Suprapubic skin (tissue), 4 donors: ENCODE measurements at places on chromosomes 5 and 9. TPM values are rescaled to one million over a fixed set of nuclear protein-coding genes. Genes with fewer than 3 reads are reported as not detected.

GRCh38 chr5:76604838-76605237 is 18.4 kb downstream of the F2RL2 start:
- H3K4me3 ChIP-seq, result no peak overlapping the region
- DNase-seq, result no peak
- H3K27ac ChIP-seq, result no peak overlapping the region

Gene STC2
- total RNA-seq, result 5.4 TPM

DNA sequence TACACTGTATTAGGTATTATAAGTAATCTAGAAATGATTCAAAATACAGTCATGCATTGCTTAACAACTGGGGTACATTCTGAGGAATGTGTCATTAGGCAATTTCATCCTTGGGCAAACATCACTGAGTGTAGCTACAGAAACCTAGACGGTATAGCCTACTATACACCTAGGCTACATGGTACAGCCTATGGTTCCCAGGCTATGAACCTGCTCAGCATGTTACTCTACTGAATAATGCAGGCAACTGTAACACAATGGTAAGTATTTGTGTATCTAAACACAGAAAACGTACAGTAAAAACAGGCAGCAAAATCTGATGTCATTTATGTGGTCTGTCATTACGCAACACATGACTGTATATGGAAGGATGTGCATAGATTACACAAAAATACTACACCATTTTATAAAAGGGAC is 96.8 kb downstream of the RAPGEF6 start:
- no peak for DNase-seq
- H3K36me3 ChIP-seq, result peaks cover 13% of the 10 kb centered on the region
- H3K4me1 ChIP-seq, result no peaks in the 10 kb centered on the region
- H3K4me3 ChIP-seq, result no peak overlapping the region

Gene TAF11L10
- total RNA-seq, result not detected

Gene CENPK
- total RNA-seq, result 1.4 TPM

DNA sequence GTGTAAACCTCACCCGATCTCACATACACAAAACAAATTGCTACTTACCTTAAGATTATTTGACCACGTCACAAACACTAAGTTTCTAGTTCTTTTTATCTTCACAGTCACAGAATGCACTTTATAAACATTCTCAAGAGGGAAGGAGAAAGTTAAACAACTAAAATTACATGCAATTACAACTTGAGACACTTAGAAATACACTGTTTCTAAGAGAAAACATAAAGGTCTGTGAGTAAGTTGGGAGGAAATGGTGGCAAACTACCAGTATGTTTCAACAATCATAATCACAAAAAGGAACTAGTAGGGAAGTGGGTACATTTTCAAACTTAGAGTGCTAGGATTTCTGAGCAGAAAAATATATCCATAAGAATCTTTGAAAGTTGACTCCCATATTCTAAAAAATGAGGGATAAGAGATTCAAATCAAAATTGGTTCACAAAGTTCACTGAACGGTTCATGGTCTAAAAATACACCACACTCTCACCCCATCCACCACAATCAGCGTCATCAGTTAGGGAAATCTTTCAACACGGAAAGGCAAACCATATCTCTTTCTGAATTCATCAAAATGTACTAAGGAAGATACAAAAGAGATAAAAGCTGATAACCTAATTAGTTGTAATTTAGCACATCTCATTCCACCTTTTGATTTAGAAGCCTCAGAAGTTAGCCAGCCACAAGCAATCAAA is 182.6 kb downstream of the BNC2 start:
- no peak overlapping the region for H3K27ac ChIP-seq
- H3K4me1 ChIP-seq, result peaks cover 5% of the 10 kb centered on the region
- H3K4me3 ChIP-seq, result no peak overlapping the region
- no peaks in the 10 kb centered on the region for H3K36me3 ChIP-seq

DNA sequence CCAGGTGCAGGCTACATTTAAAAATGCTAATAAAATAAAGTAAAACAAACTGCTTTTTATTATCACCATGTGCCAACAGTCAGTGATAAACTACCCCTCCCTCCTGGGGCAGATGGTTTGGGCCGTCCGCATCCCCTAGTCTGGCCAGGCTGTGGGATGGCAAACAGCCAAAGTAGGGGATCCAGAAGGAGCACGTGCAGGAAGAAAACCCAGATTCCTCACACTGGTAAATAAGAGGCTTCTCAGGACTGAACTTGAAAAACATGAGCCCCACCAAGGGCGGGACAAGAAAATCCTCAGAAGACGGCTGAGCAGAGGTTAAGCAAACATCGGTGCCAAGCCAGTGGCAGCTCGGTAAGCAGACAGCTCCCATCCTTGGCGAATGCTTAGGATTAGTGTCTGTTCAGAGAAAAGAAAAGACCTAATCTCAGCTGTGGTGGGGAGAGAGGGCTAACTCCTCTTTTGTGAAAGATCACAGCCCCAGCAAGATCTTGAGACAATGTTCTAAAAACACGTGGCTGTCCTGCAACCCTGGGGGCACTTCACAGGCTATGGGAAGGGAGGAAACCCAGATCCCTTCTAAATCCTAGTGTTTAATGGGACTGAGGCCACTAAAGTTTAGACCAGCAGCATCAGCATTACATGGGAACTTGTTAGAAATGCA is 46.5 kb upstream of the GDNF start:
- H3K4me1 ChIP-seq, result peaks cover 7% of the 10 kb centered on the region
- no peak overlapping the region for H3K27ac ChIP-seq
- no peaks in the 10 kb centered on the region for H3K36me3 ChIP-seq
- no peak for DNase-seq
- H3K4me3 ChIP-seq, result no peak overlapping the region
- peaks cover 42% of the 10 kb centered on the region for H3K27me3 ChIP-seq

DNA sequence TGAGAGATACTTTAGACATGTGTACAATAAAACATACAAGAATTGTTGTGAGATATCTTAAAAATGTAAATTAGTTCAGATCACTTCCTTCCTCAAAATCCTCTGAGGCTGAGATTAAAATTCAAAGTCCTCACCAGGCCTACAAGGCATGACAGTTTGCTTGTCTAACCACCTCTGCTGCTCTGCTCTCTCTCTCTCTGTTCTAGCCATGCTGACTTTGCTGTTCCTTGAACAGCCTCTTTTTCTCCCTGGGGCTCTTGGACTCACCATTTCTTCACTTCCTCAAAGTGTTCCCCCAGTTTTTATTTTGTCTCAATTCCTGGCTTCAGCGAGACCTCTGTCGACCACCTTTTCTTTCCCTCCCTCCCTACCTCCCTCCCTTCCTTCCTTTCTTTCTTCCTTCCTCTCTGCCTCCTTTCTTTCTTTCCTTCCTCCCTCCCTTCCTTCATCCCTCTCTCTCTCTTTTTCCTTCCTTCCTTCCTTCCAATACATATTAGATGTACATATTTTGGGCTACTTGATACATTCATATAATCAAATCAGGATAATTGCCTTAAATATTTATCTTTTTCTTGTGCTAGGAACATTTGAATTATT is 27.0 kb downstream of the CATSPER3 start:
- no peak overlapping the region for H3K4me3 ChIP-seq
- no peak for DNase-seq
- no peaks in the 10 kb centered on the region for H3K4me1 ChIP-seq
- H3K36me3 ChIP-seq, result no peaks in the 10 kb centered on the region
- no peak overlapping the region for H3K27ac ChIP-seq

Gene UGT3A1
- not detected for total RNA-seq

GRCh38 chr5:96675882-96676281 is 13.7 kb downstream of the CAST start:
- peaks cover 22% of the 10 kb centered on the region for H3K4me1 ChIP-seq
- no peak for DNase-seq
- H3K4me3 ChIP-seq, result no peak overlapping the region
- peaks cover 24% of the 10 kb centered on the region for H3K36me3 ChIP-seq
- no peaks in the 10 kb centered on the region for H3K27me3 ChIP-seq
- no peak overlapping the region for H3K27ac ChIP-seq

- no peak overlapping the region for H3K27ac ChIP-seq
- no peaks in the 10 kb centered on the region for H3K27me3 ChIP-seq
- peaks cover 10% of the 10 kb centered on the region for H3K4me1 ChIP-seq
- no peaks in the 10 kb centered on the region for H3K36me3 ChIP-seq
- H3K4me3 ChIP-seq, result no peak overlapping the region
- no peak for DNase-seq
Measured at GRCh38 chr5:109959652-109960051, 269.9 kb downstream of the MAN2A1 start.

GRCh38 chr9:73216100-73216499 is 64.4 kb downstream of the ANXA1 start:
- no peaks in the 10 kb centered on the region for H3K27me3 ChIP-seq
- no peaks in the 10 kb centered on the region for H3K4me1 ChIP-seq
- DNase-seq, result no peak
- H3K36me3 ChIP-seq, result no peaks in the 10 kb centered on the region

GRCh38 chr5:77776554-77777206 is 541 bp upstream of the TBCA start:
- H3K27me3 ChIP-seq, result no peaks in the 10 kb centered on the region
- H3K4me1 ChIP-seq, result peaks cover 33% of the 10 kb centered on the region
- no peak for DNase-seq

DNA sequence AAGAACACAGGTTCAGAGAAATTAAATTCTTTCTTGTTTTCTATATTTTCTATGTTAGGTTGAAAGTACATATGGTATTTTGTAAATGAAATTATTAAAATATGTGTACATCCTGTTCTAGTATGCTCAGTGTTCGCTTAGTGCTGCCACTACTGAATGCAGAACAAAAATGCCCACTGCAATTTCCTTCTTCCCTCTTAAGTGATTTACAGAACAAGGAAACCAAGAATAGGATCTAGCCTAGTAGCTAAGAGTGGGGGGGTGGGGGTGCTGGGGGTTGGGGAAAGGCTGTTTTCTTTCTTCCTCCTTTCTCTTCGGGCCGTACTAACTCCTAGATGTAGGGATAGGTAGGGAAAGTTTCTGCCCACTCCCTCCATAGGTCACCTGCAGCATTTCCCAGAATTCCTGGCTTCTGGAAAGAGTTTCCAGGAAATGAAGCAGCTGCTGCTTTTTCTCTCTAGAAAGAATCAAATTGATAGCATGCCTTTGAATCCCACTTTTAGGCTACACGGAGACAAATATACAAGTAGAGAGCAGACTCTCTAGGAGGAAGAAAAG is 15.7 kb downstream of the SPATA9 start:
- no peak overlapping the region for H3K27ac ChIP-seq
- H3K27me3 ChIP-seq, result no peaks in the 10 kb centered on the region

GRCh38 chr5:1807451-1808185 is 6.4 kb downstream of the NDUFS6 start:
- no peaks in the 10 kb centered on the region for H3K27me3 ChIP-seq
- H3K4me1 ChIP-seq, result peaks cover 7% of the 10 kb centered on the region
- peak overlapping the region; percentile 38 for H3K27ac ChIP-seq
- H3K4me3 ChIP-seq, result no peak overlapping the region

Gene CDO1
- total RNA-seq, result 6.0 TPM

DNA sequence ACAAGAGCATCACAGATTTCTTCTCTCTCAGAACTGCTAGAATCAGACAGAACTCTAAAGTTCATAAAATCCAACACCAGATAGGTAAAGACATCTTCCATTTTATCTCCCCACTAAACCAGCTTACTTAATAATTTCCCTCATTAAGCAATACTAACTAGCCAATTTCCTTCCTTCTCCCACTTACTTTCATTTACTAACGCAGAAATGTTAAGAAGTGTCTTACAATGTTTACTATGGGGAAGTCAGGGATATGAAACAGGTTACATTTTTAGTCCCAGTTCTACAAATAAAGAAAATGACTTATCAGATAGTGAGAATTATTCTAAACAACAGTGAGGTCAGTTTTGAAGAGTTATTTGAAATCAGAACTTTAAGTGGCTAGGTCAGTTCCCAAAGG is 236.5 kb downstream of the FBXL17 start:
- H3K27ac ChIP-seq, result no peak overlapping the region
- no peak for DNase-seq

Gene NUP188
- total RNA-seq, result 53.6 TPM

- no peaks in the 10 kb centered on the region for H3K4me1 ChIP-seq
- no peak overlapping the region for H3K4me3 ChIP-seq
- H3K36me3 ChIP-seq, result no peaks in the 10 kb centered on the region
- no peak overlapping the region for H3K27ac ChIP-seq
- DNase-seq, result no peak
Measured at GRCh38 chr9:84996029-84996428, 326.5 kb downstream of the NTRK2 start.

- H3K4me1 ChIP-seq, result peaks cover 13% of the 10 kb centered on the region
- H3K4me3 ChIP-seq, result no peak overlapping the region
- no peak for DNase-seq
- H3K27ac ChIP-seq, result no peak overlapping the region
Measured at GRCh38 chr5:142641711-142642110, 44.2 kb downstream of the FGF1 start.

Gene MAMDC2
- total RNA-seq, result 6.1 TPM

- no peaks in the 10 kb centered on the region for H3K4me1 ChIP-seq
- no peak overlapping the region for H3K27ac ChIP-seq
- no peaks in the 10 kb centered on the region for H3K27me3 ChIP-seq
- H3K36me3 ChIP-seq, result no peaks in the 10 kb centered on the region
- H3K4me3 ChIP-seq, result no peak overlapping the region
Measured at GRCh38 chr9:93902051-93902779, 52.9 kb downstream of the BARX1 start.

Gene PCDHGA10
- total RNA-seq, result 9.1 TPM

DNA sequence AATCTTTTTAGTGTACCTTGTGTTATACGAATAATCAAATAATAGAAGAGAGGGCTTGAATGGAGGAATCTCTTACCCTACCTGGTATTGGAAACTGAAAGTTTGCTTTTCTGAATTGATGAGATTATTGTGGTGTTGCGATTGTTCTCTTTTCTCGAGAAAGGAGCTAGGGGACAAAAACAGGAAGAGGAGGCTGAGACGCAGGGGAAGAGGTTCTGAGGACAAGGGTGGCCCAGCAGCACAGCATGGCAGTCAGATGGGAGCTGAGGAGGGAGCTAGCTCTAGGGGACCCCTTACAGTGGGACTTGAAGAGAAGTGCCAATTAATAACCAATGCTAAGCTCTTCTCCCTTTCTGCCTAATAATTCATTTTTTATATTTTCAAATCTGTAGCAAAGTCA is 183.3 kb upstream of the DMAC1 start:
- H3K4me3 ChIP-seq, result no peak overlapping the region
- H3K27ac ChIP-seq, result no peak overlapping the region
- no peaks in the 10 kb centered on the region for H3K27me3 ChIP-seq
- no peaks in the 10 kb centered on the region for H3K36me3 ChIP-seq
- H3K4me1 ChIP-seq, result no peaks in the 10 kb centered on the region

DNA sequence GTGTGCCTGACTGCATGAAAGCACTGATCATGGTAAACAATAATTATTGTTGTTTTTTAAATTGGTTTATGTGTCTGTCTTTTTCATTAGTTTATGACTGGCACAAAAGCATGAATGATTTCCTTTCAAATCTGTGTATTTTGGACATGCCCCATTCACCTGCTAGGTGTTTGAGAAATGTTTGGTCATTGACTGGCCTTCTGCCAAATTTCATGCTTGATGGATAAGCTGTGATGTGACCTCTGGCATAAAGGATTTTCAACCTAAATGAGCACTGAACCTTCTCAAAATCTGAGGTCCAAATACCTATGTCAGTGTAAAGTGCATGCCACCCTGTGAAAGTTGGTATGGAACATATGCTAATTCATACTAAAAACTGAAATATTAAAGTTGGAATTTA is 204.5 kb downstream of the BRINP1 start:
- H3K27me3 ChIP-seq, result no peaks in the 10 kb centered on the region
- H3K27ac ChIP-seq, result no peak overlapping the region

Gene MEGF10
- 3.4 TPM for total RNA-seq
